ENCODE measurements at places on chromosomes 7 and 10.

DNA sequence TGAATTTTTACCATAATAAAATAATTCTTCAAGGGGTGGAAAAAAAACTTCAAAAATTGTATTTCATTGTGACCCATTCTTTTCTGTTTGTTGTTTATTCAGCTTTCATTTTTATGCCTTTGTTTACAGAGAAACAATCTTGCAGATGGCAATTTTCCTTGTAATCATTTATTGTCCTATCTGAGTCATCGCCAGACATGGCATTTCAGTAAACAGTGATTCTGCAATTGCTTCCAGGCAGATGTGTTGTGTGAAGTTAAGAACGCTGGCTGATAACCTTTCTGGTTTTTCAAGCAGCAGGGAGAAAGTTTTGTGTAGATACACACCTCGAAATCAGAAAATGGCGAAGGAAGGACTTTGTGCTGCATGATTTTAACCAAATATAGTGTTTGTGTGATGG, 80.7 kb upstream of the RPA3 start:
- no peak for DNase-seq

DNA sequence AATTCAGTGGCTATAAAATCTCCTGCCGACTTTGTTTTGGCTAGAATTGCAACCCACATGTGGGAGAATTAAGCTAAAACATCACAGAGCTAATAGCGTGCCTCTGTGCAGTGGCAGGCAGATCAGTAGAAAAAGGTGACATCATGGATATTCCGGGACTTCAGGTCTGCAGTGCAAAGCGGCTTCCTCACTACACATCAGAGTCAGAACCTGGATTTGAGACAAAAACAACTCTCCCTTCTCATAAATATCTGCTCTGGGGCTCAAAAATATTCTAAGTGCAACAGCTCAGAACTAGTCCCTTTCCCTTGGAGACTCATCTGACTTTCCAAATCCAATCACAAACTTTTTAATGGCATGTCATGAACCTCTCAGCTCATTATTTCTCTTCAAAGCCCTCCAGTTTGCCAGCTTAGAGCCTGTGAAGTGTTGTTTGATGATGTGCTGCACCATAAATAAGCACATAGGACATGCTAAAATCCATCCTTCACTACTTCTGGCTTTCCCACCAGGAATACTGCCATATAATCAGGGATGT, 337.1 kb downstream of the RNLS start:
- DNase-seq: no peak

- no peak for DNase-seq
Observed at GRCh38 chr7:10579561-10579960, 394.1 kb upstream of the PHF14 start.

DNA sequence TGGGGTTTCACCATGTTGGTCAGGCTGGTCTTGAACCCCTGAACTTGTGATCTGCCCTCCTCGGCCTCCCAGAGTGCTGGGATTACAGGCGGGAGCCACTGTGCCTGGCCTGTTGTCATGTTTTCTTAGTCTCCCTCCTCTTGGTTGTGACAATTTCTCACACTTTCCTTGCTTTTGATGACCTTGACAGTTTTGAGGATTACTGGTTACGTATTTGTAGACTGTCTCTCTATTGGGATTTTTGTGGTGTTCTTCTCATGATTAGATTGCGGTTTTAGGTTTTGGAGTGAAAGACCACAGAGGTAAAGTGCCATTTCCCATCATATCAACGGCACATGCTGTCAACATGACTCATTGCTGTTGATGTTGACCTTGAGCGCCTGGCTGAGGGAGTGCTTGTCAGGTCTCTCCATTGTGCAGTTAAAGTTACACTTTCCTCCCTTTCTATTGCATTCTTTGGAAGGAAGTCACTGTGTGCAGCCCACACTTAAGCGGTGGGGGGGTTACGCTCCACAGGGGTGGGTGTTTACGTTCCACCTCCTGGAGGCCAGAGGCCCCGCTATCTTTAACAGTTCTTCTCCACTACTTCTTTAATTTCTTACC, 10.8 kb downstream of the NEURL1 start:
- DNase-seq: peak; percentile 57

GRCh38 chr10:132856869-132857524, 71.0 kb upstream of the NKX6-2 start:
- no peak for DNase-seq

- no peak for DNase-seq
Observed at GRCh38 chr7:80257756-80258155, 123.1 kb downstream of the GNAI1 start.

GRCh38 chr7:508461-509170, 11.0 kb downstream of the PDGFA start:
- no peak for DNase-seq

DNA sequence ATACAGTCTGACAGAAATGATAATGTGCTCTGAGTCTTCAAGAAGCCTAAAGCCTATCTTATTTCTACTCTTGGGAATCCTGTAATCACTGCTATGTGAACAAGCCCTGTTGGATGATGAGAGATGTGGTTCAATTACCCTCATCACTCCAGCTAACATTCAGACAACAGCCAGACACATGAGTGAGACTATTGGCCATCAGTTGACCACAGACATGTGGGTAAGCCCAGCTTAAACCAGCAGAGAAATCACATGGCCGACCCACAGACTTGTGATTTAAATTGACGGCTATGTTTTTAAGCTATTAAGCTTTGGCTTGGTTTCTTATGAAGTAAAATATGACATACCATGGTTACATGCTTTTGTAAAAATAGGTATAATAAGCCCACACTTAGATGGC, 2.6 kb downstream of the MBL2 start:
- DNase-seq: no peak

GRCh38 chr10:26368463-26368862, 69.7 kb upstream of the APBB1IP start:
- DNase-seq: no peak

- DNase-seq: no peak
Observed at GRCh38 chr7:142800699-142801260, 30.0 kb downstream of the PRSS2 start.

Data from NK-92 treated with Interleukin-12 subunit alpha and Interleukin-12 subunit beta, amount 100 ng/mL, for 24 hours (cell line).